ENCODE measurements at places on chromosomes 5 and 9.
A peak's percentile ranks its signal among the peaks of the same experiment; 100 is the strongest.

GRCh38 chr9:8382266-8382665, 582.7 kb upstream of the DMAC1 start:
- no peak for DNase-seq

GRCh38 chr9:82208741-82209450, 220.3 kb downstream of the SPATA31D1 start:
- DNase-seq: no peak

DNA sequence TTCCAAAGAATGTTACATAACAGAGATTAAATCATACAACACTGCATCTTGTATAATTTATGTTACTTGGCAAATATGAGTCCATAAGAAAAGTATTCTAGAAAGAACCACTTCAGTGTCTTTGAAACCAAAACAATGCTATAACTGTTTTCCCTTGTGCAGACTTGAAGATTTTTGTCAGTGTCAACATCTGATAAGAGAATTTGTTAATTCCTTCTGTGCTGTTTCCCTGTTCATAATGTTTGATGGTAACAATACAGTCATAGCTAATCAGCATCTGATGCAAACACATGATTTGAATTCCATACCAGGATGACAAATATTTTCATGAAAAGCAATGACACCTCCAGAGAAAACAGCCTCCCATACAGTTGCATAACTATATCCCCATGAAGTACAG, 306.8 kb downstream of the SEMA5A start:
- DNase-seq: no peak

- DNase-seq: no peak
These were observed 73.6 kb upstream of the HSPA9 start for GRCh38 chr5:138648841-138649240.

DNA sequence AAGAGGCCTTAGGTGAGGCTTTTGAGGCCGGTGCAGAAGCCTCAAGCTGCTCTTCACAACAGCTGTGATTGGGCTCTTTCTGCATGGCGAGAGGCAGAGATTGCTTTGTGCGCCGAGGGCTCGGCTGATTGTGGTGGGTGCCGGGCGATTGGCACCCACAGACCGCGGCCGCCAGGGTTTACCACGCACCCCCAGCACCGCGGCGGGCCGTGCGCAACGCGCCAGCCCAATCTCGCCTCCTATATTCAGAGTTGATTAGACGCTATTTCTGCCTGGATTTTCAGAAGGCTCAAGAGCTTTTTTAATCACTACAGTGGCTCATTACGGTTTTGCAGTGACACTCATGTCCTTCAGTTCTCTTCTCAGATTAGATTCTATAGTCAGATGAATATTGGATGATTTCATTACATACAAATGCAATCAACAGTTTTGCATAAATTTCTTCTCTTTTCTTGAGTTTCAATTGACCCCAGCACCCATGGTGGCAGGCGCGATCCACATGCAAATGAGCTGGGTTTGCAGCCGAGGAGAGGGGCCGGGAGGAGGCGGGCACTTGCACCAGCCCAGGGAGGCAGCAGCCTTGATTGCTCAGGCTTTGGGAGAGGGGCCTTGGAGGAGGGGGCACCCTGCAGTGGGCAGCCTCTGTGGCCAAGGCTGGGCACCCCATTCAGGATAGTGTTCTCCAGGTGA, 33.8 kb upstream of the PTGS1 start:
- no peak for DNase-seq

DNA sequence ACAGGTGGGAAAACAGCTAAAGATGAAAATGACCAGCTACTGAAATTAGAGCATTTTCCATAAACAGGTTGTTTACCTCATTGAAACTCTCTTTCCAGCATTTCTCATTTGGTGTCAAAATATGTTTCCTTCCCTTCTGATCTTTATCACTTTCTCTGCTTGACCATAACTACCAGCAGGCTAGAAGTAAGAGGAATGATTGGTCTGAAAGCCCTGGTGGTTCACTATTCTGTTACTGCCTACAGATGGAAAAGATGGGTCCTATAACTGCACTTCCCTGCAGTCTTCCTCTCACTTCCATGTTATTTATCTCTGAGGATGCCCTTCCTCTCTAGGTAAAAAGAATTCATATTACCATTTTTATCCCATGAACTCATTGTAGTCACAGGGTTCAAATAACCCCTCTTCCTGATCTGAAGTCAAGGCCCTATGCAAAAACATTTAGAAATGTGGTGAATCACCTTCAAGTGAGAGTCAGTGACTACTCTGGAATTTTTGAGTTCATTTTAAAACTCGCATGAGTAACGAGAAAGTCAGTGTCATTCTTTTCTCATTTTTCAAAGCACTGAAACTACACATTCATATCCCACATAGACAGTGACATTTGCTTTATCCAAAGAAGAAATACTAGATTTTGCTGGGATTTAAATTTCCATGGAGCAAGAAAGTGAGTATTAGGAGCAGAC, 51.7 kb downstream of the ZNF474 start:
- DNase-seq: no peak

GRCh38 chr5:57900381-57900944, 417.9 kb upstream of the ACTBL2 start:
- no peak for DNase-seq

GRCh38 chr9:35923927-35924763, 14.9 kb downstream of the SPAAR start:
- DNase-seq: no peak

GRCh38 chr9:107283623-107284616, 841 bp downstream of the RAD23B start:
- DNase-seq: peak; percentile 67

DNA sequence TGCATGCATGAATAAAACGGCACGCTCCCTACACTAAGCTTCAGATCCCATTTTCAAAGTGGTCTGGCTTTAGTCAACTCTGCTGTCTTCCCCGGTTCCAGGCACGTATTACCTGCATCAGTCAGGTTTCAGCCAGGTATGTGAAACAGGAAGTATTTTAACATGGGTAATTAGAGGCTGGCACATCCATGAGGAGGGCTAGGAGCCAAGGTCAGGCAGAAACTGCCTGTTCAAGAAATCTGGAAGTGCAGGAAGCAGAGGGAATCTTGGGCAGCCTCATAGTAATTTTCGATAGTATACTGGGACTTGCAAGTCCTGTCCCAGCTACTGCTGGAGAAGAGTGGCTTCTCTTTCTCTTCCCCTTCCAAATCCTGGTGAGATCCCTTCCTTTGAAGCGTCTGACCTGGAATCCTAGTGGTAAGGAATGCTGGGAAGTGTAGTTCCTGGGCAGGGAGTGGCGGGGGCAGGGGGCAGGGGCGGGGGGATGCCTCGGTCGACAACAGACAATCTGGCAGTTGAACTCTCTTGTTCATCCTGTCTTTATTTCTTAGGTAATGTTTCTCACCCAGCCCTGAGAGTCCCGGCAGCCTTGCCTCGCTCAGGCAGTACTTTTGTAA, 403.1 kb downstream of the TLE4 start:
- no peak for DNase-seq

DNA sequence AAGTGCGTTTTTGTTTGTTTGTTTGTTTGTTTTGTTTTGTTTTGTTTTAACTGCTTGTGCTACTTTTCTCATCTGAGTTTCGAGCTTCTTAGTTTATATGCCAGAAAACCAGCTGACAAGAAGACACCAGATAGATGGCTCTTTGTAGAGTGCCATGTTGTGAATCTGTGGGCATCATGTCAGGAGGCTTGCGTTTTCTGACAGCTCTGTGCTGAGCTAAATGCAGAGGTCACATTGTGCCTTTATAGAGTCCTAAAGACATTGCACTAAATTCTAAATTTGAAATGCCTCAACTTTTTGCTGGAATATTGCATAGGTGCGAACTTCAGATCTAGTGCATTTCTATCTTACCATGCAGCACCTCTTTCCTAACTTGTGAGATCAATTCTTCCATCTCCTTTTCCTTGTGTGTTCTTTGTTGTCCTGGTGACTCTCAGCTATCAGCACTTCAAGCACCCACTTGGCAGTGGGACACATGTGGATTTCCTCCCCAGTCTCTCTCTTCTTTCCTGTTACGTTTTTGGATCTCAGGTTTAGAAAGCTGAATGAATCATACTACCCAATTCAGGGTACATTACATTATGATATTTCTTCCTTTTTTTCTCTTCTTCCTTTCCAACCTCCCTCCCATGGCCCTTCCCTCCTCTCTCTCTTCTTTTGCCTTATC, 379.0 kb upstream of the RPS23 start:
- DNase-seq: no peak

GRCh38 chr5:14665101-14665822, 744 bp downstream of the OTULIN start:
- peak; percentile 27 for DNase-seq

All from CD4-positive, alpha-beta T cell treated with Interleukin-1 beta for 1 hour (primary cell).